Uterus (tissue), 4 donors: ENCODE measurements at places on chromosomes 6 and 20.

DNA sequence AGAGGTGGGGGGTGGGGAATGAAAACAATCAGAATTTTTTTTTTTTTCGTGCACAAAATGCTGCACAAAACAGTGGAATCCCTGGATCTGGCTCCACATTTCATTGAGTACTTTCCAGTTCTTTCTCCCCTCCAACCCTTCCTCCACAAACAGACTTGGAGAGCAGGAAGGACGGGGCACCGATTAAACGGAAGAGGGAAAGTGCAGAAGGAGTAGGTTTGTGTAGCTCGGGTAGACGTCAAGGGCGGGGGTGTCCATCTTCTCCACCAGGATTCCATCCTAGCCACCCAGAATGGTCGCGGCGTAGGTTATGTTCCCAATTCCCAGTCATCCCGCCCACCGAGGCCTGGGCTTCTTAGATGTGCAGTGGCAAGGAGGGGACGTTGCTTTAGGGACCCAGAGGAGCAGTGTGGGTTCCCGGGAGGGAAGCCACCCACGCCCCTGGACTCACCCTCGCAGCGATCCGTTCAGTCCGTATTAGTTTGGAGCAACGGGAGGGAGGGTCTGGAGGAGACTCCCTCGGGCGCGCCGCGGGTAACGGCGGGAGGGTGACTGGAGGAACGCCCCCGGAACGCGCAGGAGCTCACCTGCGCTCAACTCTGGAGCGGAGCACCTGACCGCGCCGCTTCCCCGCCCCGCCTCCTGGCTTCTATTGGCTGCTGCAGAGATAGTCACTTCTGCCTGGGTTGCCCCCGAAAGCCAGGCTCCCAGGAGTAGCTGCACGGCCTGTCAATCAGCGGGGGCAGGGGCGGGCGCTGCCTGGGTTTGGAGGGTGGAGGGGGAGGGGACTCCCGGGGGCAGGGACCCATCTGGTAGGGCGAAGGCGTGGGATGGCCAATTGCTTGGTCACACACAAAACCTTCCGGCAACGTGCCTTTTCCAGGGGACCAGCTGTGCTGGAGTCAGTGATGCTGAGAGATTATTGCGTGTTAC, at the start of gene ENPP5:
Gene ENPP5 (minus strand): TSS at position 624 of the 933 bp plus-strand sequence. CDS start 2,718 bp downstream, outside the sequence.
- no peak within 1 kb of the TSS for H3K27ac ChIP-seq
- peak; percentile 17 for DNase-seq
- no peaks in the 10 kb centered on the region for H3K36me3 ChIP-seq

- no peaks in the 10 kb centered on the region for H3K4me1 ChIP-seq
- no peaks in the 10 kb centered on the region for H3K27me3 ChIP-seq
- H3K27ac ChIP-seq: no peak overlapping the region
- no peak overlapping the region for H3K4me3 ChIP-seq
- no peaks in the 10 kb centered on the region for H3K36me3 ChIP-seq
- no peak for DNase-seq
Measured at GRCh38 chr6:157558049-157558448, 177.1 kb downstream of the ZDHHC14 start.

DNA sequence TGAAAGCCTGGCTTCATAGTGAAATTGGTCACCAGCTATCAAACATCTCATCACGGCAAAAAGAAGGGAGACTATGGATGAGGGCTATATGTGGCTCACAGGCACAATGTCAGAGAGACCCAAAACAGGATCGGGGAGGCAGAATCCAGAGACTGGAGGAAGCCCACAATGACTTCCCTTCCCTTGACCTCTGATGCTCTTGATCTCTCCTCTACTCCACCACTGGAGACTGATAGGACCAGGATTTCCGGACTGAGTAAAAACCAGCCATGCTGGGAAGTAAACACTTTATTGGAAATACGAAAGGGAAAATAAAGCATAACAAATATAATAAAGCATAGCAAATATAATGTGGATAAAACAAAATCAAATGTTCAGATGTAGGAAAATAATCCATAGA, 597.3 kb downstream of the UTRN start:
- no peak overlapping the region for H3K27ac ChIP-seq
- no peaks in the 10 kb centered on the region for H3K27me3 ChIP-seq
- H3K36me3 ChIP-seq: no peaks in the 10 kb centered on the region
- H3K4me3 ChIP-seq: no peak overlapping the region
- H3K4me1 ChIP-seq: no peaks in the 10 kb centered on the region

- H3K36me3 ChIP-seq: no peaks in the 10 kb centered on the region
- H3K4me1 ChIP-seq: no peaks in the 10 kb centered on the region
- no peak for DNase-seq
- no peaks in the 10 kb centered on the region for H3K27me3 ChIP-seq
- no peak overlapping the region for H3K4me3 ChIP-seq
Measured at GRCh38 chr6:116385459-116385802, 14.7 kb downstream of the DSE start.

- no peak overlapping the region for H3K27ac ChIP-seq
- no peak for DNase-seq
- H3K27me3 ChIP-seq: no peaks in the 10 kb centered on the region
- no peak overlapping the region for H3K4me3 ChIP-seq
- no peaks in the 10 kb centered on the region for H3K36me3 ChIP-seq
Measured at GRCh38 chr20:2701671-2702081, 9.1 kb downstream of the EBF4 start.

GRCh38 chr6:7249946-7250643, 62.9 kb downstream of the SSR1 start:
- no peak overlapping the region for H3K27ac ChIP-seq
- no peaks in the 10 kb centered on the region for H3K4me1 ChIP-seq
- H3K4me3 ChIP-seq: no peak overlapping the region
- no peaks in the 10 kb centered on the region for H3K36me3 ChIP-seq
- no peaks in the 10 kb centered on the region for H3K27me3 ChIP-seq

DNA sequence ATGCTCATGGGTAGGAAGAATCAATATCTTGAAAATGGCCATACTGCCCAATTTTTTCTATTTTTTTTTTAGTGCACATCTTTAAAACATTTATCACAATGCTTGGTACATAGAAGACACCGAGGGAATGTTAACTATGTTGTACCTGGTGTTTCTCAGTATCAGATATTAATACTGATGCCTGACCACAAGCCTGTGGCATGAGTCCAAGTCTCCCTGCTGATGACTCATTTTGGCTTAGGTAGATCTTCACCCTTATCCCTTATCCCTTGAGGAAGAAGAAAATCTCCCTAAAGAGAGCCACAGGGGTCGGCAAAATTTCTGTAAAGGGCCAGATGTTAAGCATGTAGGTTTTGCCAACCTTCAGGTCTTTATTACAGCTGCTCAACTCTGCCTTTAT, 14.5 kb downstream of the CD109 start:
- DNase-seq: peak; percentile 30
- no peaks in the 10 kb centered on the region for H3K4me1 ChIP-seq
- no peaks in the 10 kb centered on the region for H3K27me3 ChIP-seq
- no peaks in the 10 kb centered on the region for H3K36me3 ChIP-seq
- H3K4me3 ChIP-seq: no peak overlapping the region
